Foreskin melanocyte (primary cell): ENCODE measurements at places on chromosomes 4 and X.

- no peak for DNase-seq
Measured at GRCh38 chr4:30802622-30803323, 82.6 kb downstream of the PCDH7 start.

DNA sequence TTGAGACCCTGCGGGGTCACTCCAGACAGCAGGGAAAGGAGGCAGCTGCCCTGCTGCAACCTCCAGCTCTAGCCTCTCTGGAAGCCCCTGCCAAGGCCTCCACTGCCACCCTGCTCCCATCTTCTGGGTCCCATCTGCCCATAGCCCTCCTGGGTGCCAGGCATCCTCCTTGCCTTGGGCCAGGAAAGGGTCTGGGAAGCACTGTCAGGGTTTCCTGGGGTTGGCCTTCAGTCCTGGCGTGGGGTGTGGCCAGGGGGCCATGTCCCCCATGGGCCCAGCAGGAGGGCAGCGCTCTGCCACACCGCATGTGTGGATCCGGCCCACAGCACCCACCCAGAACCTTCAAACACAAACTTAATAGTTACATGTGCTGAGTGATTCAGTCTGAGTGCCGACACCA is 3.4 kb upstream of the CPLX1 start:
- DNase-seq, result no peak

DNA sequence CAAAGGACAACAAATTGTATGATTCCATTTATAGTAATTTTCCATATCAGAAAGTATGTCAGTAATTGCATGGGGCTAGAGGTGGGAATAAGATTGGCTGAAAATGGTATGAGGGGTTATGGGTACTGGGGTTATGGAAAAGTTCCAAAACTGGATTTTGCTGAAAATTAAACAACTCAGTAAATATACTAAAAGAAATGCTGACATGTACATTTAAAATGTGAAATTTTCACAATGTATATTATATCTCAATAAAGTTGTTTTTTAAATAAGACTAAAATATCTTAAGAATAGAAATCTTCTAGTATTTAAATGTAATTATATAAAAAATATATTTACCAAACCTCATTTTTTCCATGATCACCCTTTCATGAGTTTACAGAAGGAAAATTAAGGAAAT is 844.9 kb upstream of the SLIT2 start:
- no peak for DNase-seq

- no peak for DNase-seq
Measured at GRCh38 chr4:83390944-83391343, 56.3 kb upstream of the HPSE start.

DNA sequence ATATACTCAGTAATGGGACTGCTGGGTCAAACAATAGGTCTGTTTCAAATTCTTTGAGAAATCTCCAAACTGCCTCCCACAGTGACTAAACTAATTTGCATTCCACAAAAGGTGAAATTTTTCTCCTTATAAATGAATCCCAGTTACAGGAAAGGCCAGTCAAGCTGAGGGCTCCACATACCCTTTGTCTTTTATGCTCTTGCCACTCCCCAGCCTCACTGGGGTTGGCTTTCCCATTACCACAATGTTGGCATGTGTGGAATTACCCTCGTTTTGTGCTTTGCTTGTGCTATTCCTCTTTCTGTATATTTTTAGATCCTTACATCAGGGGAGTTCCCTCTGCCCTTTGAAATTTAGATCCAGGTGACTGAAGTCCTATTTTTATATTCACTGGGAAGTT is 220.2 kb upstream of the LCORL start:
- DNase-seq, result no peak

GRCh38 chr4:8227771-8228318 is 28.8 kb downstream of the SH3TC1 start:
- no peak for DNase-seq

DNA sequence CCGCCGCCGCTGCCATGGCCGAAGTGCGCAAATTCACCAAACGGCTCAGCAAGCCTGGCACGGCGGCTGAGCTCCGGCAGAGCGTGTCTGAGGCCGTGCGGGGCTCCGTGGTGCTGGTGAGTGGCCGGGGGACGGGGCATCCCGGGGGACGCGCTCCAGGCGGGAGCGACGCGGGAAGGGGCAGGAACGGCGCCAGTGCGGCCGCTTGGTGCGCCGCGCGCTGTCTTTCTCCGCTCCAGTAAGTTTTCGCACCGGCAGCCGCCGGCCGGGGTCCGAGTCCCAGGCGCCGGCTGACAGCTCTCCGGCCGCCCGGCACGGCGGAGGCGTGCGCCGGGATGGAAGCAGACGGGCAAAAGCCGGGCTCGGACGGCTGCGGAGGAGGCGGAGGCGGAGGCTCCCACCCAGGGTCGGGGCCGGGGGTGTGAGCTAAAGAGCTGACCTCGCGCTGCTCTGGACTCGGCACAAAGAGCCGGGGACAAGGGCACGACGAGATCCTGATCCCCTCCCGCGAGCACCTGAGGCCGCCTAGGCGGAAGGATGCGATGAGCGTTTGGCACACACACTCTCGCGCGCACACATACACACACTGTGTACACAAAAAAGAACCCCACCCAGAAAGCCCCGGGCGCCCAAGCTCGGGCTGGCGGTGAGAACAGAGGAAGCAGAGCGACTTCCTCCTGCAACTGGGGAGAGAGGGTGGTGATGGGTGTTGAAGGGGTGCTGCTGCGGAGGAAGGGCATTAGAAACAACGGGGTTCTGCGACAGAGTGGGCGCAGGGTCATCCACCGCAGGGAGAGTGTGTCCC is 545 bp downstream of the DOCK11 start:
- no peak for DNase-seq
